ENCODE measurements at places on chromosomes 3 and 15.

DNA sequence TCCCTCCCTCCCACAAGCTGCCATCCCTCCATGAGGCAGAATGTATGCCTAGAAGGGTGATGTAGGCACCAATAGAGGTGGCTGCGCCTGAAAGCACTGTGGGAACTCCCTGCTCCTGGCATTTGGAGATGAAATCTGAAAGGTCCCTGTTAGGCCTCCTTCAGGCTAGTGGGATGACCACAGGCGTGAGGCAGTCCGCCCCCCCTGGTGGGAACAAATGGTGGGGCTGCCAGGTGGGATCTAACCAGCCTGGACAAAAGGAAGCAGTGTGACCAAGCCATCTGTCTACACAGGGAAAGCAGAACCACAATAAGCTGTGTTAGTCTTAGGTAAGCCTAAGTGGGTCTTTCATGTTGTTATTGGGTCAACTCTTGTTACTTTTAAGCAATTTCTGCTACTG lies 25.3 kb downstream of the IL5RA start:
- no peak for DNase-seq

DNA sequence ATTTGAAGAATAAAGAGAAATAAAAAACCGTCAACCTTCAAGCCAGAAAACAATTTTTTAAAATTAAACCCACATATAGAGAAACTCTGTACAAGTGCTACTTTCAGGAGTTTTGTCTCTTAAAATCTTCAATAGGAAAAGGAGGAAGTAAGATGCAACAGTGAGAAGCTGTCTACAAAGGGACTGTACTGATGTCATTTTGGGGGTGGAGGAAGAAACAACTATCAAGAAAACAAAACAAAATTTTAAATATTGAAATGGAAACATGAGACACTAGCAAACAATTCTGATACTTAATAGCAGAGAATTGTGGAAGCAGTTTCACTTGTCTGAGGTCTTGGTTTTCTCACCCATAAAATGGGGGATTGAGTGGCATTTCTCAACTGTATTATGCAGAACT lies 84.4 kb downstream of the SLMAP start:
- no peak for DNase-seq

- DNase-seq, result no peak
Observed at GRCh38 chr3:149702691-149703441, 45.0 kb upstream of the WWTR1 start.

DNA sequence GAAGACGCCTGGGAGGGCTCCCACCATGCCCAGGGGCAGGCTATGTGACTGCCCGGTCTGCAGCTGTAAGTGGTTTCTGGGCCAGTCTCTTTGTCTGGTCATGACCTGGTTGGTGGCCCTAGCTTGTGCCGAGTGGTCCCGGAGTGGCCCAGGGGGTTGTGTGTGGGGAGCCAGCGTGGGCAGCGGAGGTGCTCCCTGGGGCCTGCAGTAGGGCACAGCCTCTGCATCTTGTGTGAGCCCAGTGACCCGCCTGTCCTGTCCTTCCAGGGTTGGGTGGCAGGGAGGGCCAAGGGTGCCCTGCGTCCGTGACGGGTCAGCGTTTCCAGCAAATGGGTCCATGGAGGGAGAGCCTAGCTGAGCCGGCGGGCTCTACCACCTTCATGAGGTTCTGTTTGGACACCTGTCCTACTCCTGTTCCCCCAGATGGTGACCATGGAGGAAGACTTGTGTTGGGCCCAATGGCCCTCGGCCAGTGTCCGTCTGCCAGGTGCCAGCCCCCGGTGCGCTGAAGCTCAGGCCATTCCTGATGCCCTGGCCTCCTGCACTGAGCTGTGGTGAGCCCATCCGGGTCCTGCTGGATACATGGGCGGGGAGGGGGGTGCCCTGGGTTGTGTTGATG lies 215.4 kb downstream of the SNRPN start:
- no peak for DNase-seq

DNA sequence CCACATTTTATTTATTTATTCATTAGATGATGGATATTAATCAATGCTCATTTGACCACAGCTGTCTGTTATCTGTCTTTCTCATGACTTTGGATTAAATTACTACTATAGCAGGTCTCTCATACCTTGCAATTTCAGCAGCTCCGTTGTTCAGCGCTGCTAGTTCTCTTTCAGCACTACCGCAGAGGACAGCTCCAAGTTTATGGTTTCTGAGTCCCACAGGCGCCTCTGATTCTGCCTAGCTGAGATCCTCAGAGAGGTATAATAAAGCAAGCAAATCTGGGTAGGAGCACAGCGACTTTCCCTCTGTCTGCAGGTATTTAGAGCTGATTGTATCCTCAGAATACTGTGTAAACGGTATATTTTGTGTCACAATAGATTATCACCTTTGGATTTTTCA lies 204.9 kb downstream of the CNTN4 start:
- no peak for DNase-seq

DNA sequence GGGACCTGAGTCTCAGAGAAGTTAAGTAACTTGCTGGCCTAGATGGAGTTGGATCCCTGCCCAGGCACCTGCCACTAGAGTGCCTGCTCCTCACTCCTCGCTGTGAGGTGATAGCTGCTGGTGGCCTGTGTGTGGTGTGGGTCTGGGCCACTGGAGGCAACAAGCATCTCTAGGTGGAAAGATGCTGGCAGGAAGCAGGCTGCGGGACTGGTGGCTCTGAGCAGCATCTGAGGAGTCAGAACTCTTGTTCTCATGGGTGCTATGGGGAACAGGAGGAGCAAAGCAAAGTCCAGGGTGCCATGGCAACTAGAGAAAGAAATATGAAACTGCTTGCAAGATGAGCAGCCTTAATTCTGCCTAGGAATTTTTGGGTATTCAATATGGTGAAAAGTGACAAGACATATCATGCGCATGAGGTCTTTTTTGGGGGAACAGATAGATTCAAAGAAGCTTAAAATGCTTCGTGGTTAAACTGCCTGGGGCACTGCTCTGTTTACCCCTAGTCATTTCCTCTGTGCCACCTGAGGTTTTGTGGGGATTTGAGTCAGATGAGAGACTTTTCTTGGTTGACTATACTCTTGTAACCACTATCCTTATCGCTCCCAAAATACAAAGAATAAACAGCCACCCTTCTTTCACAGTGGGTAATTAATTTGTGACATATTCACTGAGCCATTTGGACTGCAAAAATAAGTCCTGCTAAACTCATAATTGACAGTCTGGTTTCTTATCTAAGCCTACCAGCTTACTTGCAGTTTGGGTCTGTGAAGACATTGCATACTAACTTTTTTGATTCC lies 50.3 kb downstream of the MED12L start:
- no peak for DNase-seq

- peak; percentile 50 for DNase-seq
Observed at GRCh38 chr3:64143409-64144130, 81.7 kb downstream of the PRICKLE2 start.

DNA sequence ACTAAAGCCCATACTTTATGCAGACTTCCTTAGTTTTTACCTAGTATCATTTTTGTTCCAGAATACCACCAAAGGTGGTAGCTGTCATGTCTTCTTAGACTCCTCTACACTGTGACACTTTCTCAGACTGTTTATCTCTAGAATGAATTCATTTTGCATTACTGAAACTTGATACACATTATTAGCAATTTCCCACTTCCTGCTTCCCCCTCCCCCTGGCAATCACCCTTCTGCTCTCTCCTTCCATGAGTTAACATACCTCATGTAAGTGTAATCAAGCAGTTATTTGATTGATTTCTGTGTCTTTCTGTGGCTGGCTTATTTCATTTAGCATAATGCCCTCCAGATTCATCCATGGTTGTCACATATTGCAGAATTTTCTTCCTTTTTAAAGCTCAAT lies 204.9 kb downstream of the STAG1 start:
- no peak for DNase-seq

DNA sequence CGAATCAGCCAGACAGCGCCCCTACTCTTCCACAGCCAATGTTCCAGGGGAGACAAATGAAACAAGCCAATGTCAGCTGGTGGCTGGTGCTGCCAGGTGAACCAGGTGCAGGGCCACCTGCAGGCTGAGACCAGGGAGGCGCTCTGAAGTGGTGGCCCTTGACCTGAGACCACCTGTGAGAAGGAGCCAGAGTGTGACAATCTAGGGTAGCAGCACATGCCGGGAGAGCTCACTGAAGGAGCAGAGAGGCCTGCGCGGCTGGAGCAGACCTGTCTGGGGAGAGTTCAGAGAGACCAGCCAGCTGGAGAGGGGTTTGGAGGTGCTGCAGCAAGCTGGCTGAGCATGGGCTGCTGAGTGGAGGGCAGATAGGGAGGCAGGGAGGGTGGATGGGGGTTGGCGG lies 693 bp upstream of the STAB1 start:
- peak; percentile 14 for DNase-seq

GRCh38 chr3:60513241-60513640 lies 738.0 kb downstream of the FHIT start:
- DNase-seq, result no peak

- DNase-seq, result no peak
Observed at GRCh38 chr3:154783521-154783931, 296.6 kb upstream of the MME start.

- DNase-seq, result no peak
Observed at GRCh38 chr15:39511000-39511915, 69.6 kb upstream of the THBS1 start.

GRCh38 chr15:93019090-93019489 lies 69.9 kb downstream of the RGMA start:
- no peak for DNase-seq

DNA sequence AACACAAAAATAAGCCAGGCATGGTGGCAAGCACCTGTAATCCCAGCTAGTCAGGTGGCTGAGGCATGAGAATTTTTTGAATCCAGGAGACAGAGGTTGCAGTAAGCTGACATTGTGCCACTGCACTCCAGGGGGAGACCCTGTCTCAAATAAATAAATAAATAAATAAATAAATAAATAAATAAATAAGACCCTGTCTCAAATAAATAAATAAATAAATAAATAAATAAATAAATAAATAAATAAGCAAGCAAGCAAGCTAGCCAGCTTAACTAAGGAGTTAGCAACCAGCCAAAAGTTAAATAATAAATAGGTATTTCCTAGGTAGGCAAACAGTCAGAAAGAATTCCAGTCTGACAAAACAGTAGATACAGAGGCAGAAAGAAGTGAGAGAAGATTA lies 123.9 kb downstream of the GALK2 start:
- no peak for DNase-seq

- DNase-seq, result no peak
Observed at GRCh38 chr3:97076673-97077072, 262.3 kb downstream of the EPHA6 start.

- peak; percentile 50 for DNase-seq
Observed at GRCh38 chr15:49045751-49046219, 461 bp downstream of the SECISBP2L start.

DNA sequence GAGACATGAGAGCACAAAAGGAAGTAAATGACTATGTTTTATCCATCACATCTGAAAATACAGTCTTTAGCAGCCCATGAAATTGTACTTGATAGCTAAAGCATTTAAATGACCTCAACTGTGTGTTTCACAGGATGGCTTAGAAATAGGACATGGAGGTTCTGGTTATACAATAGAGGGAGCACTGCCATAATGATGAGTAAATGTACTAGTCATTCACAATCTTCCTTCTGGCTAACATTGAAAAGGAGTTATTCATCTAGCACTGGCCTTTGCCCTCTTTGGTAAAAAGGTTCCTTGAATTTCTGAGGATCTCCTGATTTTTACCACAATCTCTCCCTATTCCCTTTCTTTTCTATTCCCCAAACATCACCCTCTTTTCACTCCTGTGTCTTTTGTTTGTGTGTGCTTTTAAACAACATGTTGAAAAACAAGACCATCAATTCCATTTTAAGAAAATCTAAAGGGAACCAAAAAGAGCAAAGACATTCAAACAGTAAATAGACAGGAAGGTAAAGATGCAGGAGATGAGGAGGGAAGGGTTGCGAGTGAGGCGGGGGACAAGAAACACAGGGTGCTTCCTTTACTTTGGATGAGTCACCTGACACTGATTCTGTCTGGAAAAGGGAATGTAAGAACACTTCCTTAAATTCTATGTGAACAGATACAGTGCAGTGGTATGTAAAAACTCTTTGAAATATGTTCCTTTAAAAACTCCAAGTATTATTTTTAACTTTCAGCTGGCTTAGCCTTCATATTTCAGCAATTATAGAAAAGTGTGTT lies 619.0 kb downstream of the MECOM start:
- no peak for DNase-seq

- no peak for DNase-seq
Observed at GRCh38 chr3:132395126-132395525, 22.2 kb upstream of the DNAJC13 start.

DNA sequence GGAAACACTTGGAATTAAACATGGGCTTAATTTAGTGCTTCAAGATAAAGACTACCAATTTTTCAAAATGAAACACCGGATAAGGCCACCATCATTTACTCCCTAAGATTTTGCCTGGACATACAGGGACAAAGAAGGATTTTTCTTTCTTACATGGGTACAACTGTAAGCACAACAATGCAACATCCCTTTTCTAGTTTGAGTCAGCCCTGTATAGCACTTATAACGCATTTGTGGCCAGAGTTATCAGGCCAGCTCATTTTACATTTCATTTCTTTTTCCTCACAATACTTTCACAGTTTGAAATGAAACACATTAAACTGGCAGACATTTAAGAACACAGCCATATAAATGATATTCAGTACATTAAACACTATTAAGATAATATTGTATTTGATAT lies 9.8 kb upstream of the SUCNR1 start:
- no peak for DNase-seq

DNA sequence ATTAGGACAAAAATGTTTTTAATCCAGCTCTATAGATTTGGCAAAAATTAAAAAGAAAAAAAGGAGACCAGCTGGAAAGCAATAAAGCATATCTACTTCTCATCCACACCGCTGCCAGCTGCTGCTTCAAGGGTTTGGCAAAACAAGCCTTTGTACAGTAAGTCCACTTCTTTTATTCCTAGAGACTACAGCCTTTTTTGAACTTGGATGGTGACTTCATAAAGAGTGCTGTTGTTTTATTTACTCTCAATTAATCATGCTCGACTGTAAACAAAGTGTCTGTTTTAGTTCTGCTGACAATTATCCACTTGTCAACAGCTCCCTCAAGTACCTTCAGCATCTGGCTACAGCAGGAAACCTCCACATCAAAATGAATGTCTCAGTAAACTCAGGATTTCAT lies 12.3 kb upstream of the FOXB1 start:
- DNase-seq, result peak; percentile 76

GRCh38 chr3:184227481-184227935 lies 1.9 kb upstream of the VWA5B2 start:
- peak; percentile 34 for DNase-seq

- DNase-seq, result no peak
Observed at GRCh38 chr3:156093964-156094363, 26.4 kb upstream of the KCNAB1 start.

DNA sequence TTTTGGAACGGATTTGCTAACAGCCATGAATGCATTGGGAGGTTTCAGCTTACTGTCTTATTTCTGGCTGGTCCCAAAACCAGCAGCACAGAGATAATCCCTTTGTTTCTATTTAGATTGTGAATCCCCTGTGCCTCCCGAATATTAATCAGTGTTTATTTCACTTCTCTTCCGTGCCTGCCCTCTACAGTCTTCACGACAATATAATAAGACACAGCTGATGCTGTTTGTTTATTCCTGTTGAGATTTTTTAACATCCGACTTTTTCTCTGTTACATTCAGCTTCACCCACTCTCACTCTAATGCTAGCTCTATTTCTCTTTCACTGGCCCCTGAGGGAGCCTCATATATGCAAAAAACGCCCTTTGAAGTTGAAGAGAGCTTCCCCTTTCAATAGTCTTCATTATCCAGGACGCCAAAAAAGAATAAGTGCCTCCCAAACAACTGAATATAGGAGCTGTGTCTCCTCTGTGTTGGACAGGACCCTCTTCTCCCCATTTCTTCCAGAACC lies 995.3 kb downstream of the ROBO2 start:
- peak; percentile 6 for DNase-seq

All from NCI-H524 (cell line).